ENCODE measurements at places on chromosomes 2 and 18.

GRCh38 chr18:23689031-23689615, at the start of gene LAMA3:
TSS of gene LAMA3 (plus strand) at chr18:23689453. CDS start at chr18:23689684, 231 bp downstream.
- DNase-seq = no peak

DNA sequence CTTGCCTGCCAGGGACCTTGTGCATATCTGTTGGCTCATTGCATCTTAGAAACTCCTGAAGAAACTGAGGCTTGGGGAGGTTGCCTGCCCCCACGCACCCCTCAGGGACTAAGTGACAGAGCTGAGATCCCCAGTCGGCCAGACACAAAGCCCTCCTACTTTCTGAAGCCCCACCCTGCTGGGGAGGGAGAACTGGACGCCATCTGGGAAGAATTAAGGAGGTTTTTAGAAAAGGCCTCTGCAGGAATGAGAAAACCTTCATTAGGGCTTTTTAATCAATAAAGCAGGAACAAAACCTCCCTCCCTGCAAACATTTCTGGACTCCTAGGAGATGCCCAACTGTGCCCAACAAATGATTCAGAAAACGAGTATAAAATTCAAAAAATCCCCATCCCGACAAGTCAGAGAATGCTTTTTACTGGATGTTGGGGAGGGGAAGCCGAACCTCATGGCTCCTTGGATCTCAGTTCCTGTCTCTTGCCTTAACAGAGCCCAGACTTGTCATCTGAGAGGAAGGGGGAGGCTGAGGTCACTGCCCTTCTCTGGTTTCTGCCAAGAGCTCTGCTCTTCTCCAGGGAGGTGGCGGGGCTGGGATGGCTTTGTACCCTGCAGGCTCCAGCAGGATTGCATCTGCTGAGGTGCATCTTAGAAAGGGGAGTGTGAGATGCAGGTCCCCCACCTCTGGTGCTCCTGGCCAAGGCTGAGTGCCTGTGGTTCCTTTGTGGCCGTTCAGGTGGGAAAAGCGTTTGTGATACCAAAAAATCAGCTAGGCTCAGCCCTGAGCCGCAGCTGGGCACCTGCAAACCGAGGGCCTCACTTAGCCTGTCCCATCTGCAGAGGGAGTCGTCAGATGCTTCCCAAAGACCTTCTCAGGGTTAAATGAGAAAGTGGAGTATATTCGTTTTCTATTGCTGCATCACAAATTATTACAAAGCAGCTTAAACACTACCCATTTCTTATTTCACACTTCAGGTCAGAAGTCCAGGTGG, 142.4 kb downstream of the ZFP36L2 start:
- no peak for DNase-seq

DNA sequence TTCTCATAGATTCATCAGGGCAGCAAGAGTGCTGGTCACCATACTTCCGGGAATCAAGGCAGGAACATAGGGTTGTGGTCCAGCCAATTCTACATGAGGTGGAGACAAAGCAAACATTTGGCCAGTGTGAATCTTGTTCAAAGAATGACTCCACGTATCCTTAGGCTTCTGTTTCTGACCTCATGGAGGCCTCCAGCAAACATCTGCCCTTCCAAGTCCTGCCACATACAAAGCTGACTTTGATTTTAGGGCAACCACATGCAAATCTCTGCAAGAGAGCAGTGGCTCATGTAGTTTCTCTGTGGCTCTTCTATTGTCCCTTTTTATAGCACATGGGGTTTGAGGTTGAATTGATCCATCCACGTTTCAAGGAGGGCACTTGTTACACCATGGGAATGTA, 132.1 kb upstream of the MMADHC start:
- no peak for DNase-seq

DNA sequence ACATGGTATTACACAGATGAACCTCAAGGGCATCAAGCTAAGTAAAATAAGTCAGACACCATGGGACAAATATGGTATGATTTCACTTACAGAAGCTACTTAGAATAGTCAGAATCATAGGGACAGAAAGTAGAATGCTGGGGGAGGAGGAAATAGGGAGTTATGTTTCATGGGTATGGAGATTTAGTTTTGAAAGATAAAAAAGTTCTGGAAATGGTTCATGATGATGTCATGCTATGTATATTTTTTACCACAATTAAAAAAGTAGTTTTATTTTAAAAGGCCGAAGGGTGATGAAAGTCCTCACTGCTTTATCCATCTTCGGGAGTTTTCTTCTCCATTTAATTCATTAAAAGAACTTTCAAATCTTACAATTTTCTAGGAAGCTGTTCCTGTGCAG, 181.9 kb downstream of the CALCRL start:
- no peak for DNase-seq

DNA sequence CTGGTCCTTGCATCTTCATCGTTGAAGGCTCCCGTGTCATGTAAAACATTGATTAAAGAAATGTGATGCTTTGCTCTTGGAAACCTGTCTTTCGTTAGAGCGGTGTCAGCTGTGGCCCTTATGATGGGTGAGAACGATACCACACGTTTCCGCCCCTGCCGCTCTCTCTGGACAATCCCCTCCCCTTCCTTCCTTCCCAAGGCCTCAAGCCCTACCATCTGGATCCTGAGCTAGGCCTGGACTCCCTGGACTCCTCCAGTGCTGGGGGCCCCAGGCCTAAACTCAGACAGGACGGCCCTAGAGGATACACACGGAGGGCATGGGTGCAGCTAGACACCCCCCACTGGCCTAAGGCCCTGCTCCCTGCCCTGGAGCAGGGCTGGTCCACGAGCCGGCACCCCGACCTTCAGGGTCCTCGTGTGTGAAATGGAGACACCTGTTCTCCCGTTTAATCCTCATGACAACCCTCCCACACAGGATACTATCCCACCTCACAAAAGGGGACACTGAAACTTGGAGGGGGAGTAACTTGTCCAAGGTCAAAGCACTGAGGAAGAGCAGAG, 13.2 kb downstream of the BIN1 start:
- no peak for DNase-seq

GRCh38 chr2:219112651-219113338, 47.8 kb downstream of the NHEJ1 start:
- DNase-seq = no peak

DNA sequence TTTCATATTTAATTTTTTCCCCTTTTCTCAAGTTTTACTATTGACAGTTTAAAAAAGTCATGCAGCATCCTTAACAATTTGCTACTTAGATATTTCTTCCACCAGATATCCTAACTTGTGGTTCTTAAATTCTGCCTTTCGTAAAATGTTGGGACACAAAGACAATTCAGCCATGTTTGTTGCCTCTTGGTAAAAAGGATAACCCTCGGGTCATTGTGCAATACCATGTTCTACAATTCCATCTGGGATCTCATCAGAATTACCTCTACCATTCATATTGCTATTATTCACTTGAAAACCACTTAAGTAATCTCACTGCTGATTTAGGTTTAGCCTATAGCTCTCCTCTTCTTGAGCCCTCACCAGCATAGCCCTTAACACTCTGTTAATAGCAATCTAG, 13.2 kb upstream of the REG1B start:
- DNase-seq = no peak

GRCh38 chr2:210568108-210568507, 11.7 kb downstream of the CPS1 start:
- no peak for DNase-seq

GRCh38 chr18:49178736-49179135, 228.0 kb upstream of the SMAD7 start:
- DNase-seq = no peak

DNA sequence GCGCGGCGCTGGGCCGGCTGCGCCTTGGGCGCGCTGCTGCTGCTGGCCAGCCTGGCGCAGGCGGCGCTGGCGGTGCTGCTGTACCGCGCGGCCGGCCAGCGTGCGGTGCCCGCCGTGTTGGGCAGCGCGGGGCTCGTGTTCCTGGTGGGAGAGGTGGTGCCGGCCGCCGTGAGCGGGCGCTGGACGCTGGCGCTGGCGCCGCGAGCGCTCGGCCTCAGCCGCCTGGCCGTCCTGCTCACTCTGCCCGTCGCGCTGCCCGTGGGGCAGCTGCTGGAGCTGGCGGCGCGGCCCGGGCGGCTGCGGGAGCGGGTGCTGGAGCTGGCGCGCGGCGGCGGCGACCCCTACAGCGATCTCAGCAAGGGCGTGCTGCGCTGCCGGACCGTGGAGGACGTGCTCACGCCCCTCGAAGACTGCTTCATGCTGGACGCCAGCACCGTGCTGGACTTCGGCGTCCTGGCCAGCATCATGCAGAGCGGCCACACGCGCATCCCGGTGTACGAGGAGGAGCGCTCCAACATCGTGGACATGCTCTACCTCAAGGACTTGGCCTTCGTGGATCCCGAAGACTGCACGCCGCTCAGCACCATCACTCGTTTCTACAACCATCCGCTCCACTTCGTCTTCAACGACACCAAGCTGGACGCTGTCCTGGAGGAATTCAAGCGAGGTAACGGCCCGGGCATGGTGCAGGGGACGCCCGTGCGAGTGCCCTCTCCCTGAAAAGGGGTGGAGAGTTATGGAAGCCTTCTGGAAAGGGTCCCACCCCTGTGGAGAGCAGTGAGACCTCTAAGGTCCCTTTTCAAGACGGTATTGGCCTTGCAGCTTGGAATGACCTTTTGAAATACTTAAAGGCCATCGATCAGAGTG, 1.0 kb downstream of the CNNM3 start:
- no peak for DNase-seq

DNA sequence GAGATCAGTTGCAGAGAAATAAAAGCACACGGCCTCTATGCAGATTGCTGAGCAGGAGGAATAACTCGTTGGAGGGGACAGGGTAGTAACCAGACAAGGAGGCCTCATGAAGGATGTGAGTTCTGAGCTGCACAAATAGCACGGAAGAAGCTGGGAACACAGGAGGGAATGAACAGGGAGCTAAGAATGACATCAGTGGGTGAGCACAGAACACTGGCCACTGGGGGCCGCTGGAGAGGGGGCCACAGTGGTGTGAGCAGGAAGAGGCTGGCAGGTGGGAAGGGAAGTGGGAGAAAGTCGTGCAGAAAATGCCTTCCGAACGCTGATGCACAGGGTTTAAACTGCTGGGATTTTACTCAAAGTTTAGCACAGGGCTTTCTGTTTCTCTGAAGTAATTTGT, 61.0 kb downstream of the ZAP70 start:
- no peak for DNase-seq
